Hematopoietic multipotent progenitor cell treated with erythropoietin and hydrocortisone succinate and interleukin-3 and kit ligand, for 4 days (in vitro differentiated cells): ENCODE measurements at places on chromosomes 1 and 21.
A peak's percentile ranks its signal among the peaks of the same experiment; 100 is the strongest.

GRCh38 chr1:223344491-223344890 lies 19.5 kb downstream of the SUSD4 start:
- peak; percentile 25 for DNase-seq

DNA sequence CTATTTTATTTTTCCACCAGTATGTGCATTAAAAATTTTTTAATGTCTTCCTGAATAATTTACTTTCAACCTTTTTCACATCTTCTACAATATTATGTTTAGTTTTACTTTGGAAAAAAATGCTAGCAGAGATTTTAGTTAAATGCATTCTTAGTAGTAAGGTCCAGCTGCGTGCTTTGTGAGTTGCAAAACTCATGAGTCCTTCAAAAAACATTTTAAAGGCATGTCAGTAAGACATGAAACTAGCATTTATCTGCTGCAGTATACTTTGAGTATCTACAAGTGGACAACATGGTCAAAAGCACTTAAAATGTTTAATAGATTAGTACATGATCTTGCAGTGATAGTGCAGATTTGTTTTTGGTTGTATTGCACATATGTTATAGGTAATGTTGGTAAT lies 139.0 kb downstream of the HS2ST1 start:
- no peak for DNase-seq

- no peak for DNase-seq
Observed at GRCh38 chr21:37936010-37936785, 19.9 kb upstream of the KCNJ6 start.

DNA sequence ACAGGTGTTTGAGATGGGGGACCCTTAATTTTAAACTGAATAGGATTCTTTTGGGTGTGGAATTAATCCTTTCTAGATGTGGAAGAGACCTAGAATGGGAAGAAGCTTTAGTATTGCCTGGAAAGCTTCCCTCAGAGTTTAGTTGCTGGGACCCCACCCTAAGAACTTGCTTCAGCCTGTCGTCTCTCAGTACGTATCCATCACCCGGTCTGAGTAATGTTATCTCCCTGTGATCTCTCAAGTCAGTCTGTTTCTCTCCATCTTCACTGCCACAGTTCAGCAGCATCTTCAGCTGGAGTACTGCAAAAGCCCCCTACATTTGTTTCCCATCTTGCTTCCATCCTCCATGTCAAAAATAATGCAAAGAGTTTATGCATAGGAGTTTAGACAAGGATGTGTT lies 28.9 kb downstream of the CNST start:
- no peak for DNase-seq

DNA sequence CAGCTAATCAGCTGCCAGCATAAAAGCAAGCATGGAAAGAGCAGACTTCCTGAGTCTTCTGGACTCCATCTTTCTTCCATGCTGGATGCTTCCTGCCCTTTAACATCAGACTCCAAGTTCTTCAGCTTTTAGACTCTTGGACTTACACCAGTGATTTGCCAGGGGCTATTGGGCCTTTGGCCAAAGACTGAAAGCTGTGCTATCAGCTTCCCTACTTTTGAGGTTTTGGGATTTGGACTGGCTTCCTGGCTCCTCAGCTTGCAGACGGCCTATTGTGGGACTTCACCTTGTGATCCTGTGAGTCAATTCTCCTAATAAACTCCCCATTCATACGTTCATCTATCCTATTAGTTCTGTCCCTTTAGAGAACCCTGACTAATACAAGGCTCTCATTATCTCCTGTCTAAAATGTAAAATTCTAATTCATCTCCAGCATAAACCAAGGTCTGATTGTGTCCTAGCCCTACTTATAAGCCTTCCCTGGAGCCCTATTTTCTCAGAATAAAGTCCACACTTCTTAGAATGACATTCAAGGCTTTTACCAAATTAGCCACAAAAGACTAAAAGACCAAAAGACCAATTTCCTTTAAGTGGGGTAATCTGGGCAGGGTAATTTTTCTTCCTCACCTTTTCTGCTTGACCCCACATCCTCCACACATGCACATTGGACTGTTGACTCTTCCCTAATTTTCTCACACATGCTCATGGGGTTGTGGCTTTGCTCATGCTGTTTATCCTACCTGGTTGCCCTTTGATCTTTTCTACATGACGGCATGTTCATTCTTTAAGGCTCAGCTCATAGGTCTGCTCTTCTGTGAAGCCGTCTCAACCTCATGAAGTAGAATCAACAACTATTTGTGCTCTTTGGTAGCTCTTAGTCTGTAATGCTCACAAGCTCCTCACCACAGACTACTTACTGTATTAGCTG lies 18.1 kb upstream of the ENAH start:
- DNase-seq, result no peak

- DNase-seq, result no peak
Observed at GRCh38 chr1:171484760-171485374, 463 bp upstream of the PRRC2C start.

DNA sequence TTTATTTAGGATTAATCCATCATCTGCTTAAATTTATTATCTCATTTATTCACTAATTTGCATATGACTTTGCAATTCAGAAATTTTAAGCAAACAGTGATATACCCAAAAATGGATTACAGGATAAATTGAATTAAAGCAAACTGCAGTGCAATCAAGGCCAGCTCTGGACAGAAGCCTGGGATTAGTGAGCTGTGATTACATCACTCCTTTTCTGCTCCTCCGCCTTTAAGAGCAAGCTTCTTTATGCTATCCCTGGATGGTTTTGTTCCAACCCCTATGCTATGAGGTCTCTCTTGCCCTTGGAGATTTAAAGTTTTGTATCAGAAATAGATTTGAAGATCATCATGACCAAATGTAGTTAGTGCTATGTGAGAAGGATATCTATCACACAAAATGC lies 32.6 kb downstream of the GPR52 start:
- DNase-seq, result no peak

- peak; percentile 61 for DNase-seq
Observed at GRCh38 chr1:151905070-151905442, 4.3 kb downstream of the THEM4 start.

GRCh38 chr1:78155121-78155520 lies 109.4 kb downstream of the GIPC2 start:
- no peak for DNase-seq

DNA sequence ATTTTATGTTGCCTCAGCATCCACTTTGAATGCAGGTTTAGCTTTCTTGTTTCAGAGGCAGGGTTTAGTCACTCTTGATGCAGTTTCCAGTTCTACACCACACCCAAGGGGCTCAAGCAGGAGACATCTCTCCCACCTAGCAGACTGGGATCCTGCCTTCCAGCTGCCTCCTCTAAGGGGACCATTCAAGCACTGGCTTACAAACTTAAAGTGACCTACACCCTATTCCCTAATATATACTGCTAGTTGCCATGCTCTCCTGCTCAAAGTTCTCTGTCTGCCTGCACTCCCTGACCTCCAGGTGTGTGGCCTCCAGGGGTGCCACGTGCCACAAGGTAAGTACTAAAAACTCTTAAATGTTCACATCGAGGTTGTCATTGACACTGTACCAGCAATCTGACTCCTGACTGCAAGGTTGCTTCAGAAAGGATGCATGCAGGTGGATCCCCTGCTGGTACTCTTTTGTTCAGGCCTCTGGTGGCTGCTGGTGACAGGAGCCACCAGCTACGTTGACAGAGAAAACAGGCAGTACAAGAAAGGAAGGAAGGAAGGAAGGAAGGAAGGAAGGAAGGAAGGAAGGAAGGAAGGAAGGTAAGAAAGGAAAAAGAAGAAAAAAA lies 185.9 kb downstream of the COQ8A start:
- no peak for DNase-seq

- DNase-seq, result no peak
Observed at GRCh38 chr1:73366734-73367413, 831.1 kb downstream of the LRRIQ3 start.

- DNase-seq, result no peak
Observed at GRCh38 chr1:220380885-220381284, 108.6 kb upstream of the RAB3GAP2 start.

- DNase-seq, result peak; percentile 54
Observed at GRCh38 chr1:113692824-113693431, 66.4 kb downstream of the PHTF1 start.

GRCh38 chr1:99501871-99502270 lies 144.0 kb upstream of the PALMD start:
- DNase-seq, result no peak

DNA sequence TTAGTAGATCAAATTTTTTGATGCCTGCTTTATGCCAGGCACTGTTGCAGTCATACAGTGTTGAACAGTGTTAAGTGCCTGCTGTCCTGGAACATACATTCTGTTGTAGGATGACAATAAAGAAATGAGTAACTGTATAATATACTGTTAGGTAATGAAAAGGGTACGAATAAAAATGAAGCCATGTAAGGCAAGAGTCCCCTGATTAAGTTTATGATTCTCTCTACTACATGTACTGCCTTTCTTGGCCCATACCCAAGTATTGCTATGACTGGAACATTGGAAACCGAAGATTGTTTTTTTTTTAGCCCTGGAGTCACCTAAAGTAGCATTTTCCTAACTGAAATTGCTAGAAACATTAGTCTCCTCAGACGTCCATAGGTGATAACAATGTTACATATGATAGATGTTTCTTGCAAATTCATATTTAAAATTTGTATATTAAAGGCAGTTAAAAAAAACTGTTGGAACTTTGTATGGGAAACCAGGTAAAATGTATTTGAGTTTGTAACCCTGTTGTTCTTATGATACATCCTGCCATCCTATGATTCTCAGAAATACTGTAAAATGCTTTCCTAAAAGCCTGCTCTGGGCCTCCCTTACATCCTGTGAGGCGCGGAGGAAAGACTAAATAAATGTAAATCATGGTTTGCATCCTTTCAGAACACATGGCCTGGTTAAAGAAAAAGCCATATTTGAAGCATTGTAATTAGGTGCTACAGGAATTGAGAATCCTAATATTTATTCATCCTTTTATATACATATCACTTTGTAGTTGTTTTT lies 5.8 kb downstream of the ATP5PB start:
- no peak for DNase-seq

DNA sequence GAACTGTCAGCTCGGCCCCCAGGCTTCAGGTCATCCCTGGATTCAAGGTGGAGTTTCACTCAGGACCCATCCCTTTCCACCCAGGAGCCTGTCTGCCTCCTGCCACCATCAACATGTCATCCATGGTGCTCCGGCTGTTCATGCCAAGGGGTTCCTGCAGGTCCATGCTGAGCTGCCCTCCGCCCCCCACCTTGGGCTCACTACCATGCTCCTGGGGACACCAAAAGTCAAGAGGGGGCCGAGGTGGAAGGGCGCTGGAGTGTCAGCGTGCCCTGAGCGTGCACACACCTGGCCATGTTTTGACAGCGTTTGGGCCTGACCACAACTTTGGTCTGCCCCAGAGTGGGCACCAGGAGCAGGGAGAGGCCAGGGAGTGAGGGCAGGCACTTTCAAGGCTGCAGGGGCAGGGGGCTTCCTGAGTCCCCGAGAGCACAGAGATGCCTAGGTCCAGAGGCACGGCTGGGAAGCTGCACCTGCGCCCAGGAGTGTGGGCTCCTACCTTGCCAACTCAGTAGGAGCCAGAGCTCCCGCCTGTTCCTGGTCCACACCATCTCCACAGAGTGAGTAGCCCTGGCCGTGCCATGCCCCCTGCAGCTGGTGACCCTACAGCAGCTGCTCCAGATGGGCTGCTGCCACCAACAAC lies 639.6 kb upstream of the ZP4 start:
- DNase-seq, result no peak

- peak; percentile 99 for DNase-seq
Observed at GRCh38 chr1:167220537-167221125, at the start of gene POU2F1. Gene POU2F1 (plus strand): TSS chr1:167220886. CDS start chr1:167220898, 12 bp downstream.

- DNase-seq, result peak; percentile 95
Observed at GRCh38 chr1:229270547-229271447, at the start of gene RAB4A. Gene RAB4A (plus strand): TSS chr1:229271111. CDS start chr1:229271340, 229 bp downstream.

GRCh38 chr1:119000371-119001180 lies 12.4 kb upstream of the TBX15 start:
- no peak for DNase-seq

DNA sequence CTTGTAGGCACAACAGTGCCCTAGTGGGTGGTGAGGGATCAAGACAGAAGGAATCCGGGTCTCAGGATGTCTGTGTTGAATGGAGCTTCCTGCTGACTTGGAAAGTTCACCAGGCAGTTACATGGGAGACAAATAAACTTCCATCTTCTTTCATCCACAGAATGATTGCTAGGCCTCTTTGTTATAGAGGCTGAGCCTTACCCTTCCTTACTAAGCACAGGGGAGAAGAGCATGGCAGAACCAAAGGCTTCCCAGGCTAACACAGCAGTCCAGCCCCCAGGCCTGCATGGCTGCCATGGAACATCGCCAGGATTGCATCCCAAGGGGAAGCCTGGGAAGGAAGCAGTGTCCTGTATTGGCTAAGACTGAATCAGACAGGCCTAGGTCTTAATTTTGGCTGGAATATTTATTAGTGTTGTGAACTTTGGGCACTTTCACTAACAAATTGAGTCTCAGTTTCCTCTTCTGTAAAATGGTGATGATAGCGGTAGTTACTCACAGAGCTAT lies 18.7 kb downstream of the HEYL start:
- DNase-seq, result no peak

DNA sequence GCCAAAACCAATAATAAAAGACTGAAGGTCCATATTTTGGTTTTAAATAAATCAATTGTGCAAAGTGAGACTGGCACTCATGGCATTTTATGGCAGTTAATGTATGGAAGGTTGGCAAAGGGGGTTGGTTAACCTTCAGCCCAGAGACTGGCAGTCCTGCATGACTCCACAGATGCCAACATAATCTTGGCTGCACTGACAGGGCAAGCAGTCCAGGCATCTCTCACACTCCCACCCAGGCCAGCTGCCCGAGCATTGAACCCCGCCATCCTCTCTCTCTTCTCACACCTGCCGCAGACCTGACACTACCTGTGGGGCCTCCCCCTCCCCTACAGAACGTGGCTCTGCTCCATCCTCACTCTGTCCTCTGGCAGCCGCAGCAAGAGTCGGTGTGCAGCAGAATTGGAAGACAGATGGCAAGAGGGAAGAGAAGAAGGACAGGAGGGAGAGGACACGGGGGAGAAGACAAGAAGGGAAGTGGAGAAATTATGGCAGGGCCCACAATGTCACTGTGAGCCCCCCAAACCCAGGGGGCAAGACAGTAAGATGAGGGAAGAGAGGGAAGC lies 43.7 kb downstream of the ITPKB start:
- DNase-seq, result no peak

GRCh38 chr1:224447251-224447650 lies 12.7 kb upstream of the WDR26 start:
- no peak for DNase-seq

GRCh38 chr1:205266611-205267305 lies 39.0 kb downstream of the TMCC2 start:
- DNase-seq, result no peak

DNA sequence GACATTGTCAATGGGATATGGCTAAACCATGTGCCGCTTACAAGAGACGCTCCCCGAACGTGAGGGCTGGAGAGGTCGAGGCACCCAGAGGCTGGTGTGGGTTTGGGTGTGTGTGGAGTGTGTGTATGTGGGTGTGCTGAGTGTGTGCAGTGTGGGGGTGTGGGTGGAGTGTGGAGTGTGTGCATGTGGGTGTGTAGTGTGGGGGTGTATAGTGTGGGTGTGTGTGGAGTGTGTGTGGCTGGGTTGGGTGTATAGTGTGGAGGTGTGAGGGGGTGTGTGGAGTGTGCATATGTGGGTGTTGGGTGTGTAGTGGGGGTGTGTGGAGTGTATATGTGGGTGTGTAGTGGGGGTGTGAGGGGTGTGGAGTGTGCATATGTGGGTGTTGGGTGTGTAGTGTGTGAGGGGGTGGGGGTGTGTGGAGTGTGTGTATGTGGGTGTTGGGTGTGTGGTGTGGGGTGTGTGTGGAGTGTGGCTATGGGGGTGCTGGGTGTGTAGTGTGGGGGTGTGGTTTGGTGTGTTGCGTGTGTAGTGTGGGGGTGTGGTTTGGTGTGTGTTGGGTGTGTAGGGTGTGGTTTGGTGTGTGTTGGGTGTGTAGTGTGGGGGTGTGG lies 42.2 kb downstream of the SLC19A1 start:
- no peak for DNase-seq
